ENCODE measurements at places on chromosomes 7 and 10.

- DNase-seq = no peak
Measured at GRCh38 chr10:109820620-109821405, 102.5 kb downstream of the XPNPEP1 start.

GRCh38 chr10:73096041-73096448 is 621 bp downstream of the P4HA1 start:
- DNase-seq = peak; percentile 80

- no peak for DNase-seq
Measured at GRCh38 chr10:86400705-86401587, 34.4 kb upstream of the GRID1 start.

DNA sequence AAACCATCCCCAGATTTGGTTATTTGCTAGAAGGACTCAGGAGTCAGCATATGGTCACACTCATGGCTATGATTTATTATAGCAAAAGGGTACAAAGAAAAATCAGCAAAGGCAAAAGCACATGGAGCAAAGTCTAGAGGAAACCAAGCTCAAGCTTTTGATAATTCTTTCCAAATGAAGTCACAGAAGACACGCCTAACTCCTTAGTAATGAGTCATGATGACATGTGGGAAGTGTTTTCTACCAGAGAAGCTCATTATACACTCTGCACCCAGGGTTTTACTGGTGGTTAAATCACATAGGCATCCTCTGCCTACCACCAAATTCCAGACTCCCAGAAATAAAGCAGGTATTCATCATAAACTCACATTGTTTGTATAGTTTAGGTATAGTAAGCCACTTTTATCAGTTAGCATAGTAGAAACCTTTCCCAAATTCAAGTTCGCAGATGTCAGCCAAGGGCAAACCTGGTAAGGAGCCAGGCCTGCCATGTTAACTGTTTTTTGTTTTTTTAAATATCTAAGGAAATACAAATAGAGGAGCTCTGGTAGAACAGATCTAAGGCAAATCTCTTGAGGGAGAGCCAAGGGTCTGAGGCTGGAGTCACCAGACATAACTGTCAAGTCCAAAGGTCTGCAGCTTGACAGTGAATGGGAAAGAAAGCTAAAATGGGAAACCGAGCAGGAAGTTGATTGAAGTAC is 15.4 kb upstream of the HIBADH start:
- peak; percentile 64 for DNase-seq

DNA sequence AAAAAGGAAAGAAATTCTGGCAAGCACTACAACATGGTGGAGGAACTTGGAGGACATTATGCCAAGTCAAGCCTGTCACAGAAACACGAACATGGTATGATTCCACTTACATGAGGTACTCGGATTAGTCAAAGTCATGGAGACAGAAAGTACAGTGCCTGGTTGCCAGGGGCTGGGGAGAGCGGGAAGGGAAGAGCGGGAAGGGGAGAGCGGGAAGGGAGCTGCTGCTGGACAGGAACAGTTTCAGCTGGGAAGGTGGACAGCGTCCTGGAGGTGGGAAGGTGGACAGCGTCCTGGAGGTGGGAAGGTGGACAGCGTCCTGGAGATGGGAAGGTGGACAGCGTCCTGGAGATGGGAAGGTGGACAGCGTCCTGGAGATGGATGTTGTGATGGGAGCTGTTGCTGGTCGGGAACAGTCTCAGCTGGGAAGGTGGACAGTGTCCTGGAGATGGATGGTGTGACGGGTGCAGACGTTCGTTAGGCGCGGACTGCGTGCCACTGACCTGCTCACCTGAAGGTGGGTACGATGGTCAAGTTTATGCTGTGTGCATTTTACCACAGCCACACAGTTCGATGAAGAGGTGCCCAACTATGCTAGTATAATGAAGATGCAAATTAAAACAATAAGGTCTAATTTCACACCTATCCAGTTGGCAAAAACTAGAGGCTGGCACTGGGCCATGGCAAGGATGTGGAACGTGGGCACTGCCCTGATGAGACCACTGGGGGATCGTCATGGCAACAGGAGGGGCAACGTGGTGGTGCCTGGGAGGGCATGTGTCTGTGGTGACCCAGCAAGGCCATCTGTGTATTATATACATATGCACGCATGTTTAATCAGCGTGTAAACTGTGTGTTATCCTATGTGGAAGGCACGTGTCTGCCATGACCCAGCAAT is 103.8 kb downstream of the NKX6-2 start:
- no peak for DNase-seq

DNA sequence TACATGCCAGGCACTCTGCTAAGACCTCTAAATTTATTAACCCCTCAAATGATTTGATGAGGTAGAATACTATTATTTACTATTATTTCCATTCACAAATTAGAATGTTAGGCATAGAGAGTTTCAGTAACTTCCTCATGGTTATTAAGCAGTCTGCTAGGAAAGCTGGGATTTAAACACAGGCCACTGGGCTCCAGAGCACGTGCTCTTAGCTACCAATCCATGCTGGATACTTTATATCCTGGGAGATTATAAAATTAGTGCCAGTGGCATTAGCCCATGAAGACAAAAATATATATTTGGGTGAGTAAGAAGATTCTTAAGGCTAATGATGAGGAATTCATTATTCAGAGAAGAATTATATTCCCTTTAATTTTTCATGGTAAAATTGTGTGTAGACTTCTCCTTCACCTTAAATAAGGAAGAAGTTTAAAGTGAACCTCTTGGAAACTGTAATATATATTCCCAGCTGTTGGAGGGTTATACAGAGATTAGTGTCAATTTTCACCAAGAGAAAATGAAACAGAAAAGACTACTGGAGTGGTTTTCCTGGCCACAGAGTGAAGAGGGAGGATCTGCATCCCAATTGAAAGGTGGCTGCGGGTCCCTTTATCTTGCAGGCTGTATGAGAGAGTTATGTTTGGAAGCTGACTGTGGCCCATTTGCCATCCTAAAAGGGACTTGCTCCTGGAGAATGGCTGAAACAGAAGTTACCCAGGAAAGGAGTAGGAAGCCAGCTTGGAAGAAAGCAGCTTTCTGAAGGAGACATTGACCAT is 334.3 kb upstream of the TEX47 start:
- no peak for DNase-seq

DNA sequence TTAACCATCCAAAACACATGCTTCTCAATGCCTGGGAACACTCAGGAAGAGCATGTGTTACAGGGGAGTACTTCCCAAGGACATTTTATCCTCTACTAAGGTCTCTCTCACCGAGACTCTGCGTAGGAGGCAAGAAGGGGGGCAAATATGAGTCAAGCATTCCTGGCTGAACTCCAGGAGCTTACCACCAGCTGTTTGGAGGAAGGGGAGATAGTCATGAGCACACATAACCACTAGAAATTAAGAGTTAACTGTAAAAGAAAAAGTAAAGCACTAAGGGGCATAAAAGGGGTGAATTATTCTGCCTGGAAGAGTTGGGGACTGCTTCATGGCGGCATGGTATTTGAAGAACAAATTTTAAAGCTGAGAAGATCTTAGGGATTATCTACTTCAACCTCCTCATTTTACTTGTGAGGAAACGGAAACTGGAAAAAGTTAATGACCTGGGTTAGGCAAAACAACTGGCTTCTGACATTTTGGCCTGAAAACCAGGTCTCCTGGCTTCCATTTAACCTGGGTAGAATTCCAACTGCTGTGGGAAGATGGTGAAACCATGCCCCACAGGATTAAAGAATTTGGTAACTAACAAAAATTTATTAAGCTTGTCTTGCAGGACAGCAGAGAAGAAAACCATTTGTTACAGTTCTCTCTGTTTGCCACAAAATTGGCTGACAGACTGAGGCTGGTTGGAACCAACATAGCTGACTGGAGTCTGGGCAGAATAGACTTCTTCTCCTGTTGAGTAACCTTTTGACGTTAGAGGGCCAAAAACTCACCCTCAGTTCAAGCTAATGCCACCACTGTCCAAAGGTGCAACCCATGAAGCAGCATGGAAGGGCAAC is 85.5 kb downstream of the SLC25A13 start:
- DNase-seq = peak; percentile 85

- no peak for DNase-seq
Measured at GRCh38 chr10:128027306-128027705, 98.9 kb downstream of the MKI67 start.

DNA sequence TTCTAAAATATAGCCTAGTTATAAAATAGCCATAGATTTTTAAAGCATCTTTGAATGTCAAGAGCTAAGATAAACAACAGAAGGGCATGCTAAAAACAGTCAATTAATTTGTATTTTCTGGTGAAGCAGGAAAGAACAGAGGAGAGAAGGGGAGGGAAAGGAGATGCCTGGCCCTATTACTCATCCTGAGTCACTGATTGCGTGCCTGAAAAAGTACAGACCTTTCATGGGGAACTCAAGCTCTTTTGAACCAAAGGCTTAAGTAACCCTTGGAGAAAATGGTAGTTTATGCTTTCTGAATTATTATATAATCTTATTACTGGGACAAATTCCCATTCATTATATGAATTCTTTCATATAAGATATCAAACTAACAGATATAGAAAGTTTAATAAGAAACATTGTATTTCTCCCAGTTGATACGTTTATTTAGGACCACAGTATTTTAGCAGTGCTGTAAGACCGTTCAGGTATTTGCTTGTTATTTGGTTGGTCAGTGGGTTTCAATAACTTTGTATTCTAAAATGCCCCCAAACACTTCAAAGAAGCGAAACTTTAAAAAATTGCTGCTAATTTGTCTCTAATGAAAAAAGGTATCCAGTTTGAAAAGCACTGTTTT is 151.3 kb downstream of the HGF start:
- no peak for DNase-seq

GRCh38 chr10:5940807-5941218 is 36.5 kb downstream of the IL15RA start:
- peak; percentile 59 for DNase-seq

GRCh38 chr10:59781511-59781910 is 28.3 kb upstream of the MRLN start:
- no peak for DNase-seq

DNA sequence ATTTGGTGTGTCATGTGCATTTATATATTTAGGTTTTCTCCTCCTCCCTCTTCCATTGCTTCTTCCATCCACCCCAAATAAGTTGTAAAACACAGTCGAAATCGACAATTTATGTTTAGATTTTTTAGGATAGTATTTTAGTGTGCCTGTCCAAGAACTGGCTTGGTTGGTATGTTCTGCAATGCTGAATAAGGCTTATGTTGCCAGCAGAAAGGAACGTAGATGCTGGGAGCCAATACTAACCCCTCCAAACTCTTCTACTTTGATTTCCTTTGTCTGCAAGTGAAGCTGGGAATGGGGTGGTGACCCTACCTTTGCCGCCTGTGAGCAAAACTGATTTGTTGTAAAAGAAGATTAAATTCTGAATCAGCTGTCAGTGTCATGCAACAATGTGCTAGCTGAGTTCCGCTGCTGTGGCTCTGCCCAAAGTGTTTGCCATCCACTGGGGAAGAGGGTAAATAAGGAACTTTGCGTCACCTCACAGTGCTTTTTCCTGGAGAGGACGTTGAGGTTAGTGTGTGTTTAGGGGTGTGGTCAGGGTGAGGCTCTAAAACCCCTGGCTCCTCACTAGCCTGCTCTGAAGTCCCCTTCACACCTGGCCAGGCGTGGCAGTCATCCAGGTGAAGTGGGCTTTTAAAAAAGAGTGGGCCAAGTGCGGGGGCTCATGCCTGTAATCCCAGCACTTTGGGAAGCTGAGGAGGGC is 44.4 kb downstream of the TACC2 start:
- no peak for DNase-seq

DNA sequence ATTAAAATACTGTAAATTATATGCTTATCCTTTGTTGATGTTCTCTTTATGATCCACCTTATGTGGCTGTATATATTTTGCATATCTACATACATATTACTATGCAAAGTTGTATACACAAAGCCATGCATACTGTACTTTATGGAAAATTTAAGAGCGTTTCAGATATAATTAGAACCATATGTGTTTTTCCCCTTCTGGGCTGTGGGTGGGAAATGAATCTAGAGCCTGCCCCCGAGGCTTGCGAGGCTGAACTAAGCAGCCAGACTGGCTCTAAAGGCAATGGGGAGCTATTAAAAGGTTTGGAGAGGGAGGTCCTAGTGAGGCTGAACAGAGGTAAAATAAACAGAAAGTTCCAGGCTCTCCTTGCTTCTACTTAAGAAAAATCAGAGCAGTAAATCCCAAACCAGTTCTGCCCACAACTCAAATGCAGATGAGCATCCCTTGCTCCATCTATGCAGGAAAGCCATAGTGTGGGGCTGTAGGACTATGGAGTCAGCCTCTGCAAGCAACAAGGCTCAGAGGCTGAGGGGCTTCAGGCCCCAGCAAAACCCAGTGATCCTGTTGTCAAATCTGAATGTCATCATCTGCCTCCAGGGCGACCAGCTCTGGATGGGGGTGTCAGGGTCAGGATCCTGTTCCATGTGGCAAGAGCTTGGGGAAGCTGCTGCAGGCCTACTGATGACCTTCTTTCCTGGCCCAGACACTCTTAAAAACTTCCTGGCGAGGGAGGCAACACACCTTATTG is 14.1 kb upstream of the DDIT4 start:
- no peak for DNase-seq

All from K562 (cell line).